ENCODE measurements at places on chromosomes 7 and 10.
A peak's percentile ranks its signal among the peaks of the same experiment; 100 is the strongest.

DNA sequence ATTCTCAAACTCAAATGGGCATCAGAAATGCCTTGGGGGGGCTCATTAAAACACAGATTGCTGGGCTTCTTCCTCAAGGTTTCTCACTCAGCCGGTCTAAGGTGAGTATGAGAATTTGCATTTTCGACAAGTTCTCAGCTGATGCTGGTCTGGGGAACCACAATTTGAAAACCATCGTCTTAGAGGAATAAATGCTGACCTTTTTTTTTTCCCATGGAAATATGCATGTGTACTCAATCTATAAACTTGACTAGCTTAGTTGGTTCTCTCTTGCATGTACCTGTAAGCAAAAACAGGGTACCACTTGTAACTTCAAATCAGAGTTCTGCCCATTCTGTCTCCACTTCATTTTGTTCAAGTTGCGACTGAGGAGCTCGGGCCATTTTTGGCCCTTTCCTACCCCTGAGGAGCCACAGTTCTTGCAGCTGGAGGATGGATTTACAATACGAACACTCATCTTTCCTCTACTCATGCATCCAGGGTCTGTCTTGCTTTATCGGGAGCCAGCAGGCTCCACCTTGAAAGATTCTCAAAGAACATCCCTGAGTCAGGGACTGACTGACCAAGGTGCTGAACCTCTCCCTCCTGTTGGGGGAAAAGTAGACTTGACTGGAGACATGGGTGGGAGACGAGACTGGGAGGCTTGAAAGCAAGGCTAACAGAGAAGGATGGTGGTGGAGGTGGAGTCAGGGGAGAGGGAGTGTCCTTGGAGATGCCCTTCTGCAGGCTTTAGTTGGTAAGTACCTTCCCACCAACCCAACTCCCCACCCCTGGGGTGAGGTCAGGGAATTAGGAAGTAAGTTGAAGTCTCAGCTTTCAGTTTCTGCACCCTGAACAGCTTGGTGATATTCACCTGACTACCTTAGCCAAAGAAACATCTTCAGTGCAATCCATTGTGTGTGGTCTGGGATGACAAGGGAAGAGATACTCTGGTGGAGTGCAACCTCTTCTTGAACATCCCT lies 3.7 kb upstream of the MAPK8 start:
- DNase-seq: no peak

DNA sequence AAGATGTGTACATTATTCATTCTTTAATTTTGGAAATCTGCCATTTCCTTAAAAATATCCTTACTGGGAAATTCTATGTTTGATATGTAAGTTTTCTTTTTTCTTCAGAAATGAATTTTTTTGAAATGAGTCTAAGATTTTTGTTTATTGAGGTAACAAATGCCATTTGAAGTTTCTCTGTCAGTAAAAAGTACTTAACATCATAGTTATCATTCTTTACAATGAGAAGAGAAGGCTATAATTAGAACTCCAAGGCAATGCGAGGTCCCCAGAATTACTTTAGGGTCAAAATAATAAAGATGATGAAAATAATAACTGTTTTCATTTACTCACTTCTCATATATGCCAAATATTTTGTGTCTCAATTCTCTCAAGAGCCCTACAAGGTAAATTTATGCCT lies 37.0 kb upstream of the RHOBTB1 start:
- DNase-seq: no peak

GRCh38 chr10:77877441-77878344 lies 48.9 kb downstream of the DLG5 start:
- no peak for DNase-seq

DNA sequence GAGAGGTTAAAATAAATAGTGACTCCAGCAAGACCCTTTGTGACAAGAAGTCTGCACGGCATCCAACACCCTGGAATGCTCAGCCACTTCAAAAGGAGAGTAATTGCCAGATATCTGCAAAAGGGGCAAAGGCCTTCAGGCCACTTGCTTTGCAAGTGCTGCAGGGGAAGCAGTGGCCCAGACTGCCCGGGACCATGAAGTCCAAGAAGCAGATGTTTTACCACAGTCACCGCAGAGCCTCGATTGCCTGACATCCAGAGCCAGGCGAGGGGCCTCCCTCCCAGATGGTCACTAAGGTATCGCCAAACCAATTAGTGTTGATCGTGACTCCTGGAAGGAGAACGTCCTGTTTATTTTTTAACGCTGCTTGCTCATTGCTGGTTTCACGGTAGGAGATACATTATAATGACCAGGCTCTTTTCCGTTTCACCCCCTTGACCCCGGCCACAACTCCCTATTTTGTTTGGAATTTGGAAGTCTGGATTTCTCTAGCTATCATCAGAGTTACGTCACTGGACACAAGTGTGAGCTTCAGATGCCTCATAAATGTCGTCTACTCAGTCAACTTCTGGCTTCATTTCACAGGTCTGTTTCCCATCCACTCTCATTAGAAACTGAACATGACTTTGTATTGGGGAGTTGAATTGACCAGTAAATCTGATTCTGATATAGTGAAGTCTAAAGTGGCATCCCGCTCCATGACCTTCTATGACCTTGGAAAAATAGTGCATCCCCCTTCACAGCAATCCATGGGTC lies 276.2 kb downstream of the WDR11 start:
- no peak for DNase-seq

DNA sequence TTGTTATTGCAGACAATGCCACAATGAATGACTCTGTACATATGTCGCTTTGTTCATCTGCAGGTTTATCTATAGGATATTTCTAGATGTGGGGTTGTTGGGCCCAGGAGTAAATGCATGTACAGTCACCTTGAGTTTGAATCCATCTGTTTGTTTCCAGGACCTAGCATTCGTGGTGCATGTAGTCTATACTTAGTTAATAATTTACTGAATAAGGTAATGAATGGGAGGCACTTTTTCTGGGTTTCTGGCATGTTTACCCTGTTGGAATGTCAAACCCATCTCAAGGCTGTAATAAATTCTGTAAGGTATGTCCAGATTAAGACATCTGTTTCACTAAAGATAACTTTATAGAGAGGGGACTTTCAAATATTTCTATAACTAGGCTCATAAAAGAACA lies 23.5 kb downstream of the HECTD2 start:
- DNase-seq: no peak

DNA sequence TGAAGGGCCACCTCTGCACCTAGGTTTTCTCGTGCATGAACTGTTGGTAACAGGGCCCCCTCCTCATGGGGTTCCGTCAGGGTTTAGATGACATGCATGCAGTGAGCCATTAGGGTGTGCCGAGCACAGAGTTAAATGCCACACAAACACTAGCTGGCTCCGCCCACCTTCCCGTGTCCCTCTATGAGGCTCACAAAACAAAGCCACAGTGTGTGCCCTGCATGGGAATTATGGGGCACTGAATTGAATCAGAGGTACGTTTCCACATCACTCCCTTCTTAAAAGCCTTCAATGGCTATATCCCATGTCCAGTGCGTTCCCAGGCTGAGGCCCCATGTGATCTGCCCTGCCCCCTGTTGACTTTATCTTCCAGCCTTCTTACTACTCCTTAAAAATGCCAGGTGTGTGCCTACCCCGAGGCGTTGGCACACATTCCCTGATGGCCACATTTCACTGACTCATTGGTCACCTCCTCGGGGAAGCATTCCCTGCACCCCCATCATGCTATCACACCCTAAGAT lies 35.7 kb downstream of the GSDME start:
- no peak for DNase-seq

DNA sequence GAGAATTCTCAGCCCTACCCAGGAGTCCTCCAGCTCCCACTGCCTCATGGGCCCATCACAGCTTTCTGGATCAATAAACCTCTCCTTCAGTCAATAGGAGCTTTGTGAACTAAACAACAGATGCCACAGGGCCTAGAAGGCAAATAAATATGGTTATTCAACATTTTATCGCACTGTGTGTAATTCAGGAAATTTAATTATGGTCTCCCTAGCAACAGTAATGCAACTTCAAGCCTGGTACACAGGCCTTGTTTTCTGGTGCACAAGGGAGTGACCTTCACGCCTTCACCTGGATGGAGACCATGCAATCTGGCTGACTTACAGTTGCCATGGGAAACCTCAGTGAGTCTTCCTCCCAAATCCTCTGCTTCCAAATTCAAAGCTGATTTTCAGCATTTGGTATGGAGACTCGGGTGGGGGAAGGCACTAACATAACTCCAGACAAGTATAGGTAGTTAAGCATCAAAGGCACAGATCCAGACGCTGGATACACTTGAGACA lies 441.0 kb upstream of the NPVF start:
- DNase-seq: no peak

GRCh38 chr10:19316204-19316870 lies 267.7 kb downstream of the MALRD1 start:
- no peak for DNase-seq

DNA sequence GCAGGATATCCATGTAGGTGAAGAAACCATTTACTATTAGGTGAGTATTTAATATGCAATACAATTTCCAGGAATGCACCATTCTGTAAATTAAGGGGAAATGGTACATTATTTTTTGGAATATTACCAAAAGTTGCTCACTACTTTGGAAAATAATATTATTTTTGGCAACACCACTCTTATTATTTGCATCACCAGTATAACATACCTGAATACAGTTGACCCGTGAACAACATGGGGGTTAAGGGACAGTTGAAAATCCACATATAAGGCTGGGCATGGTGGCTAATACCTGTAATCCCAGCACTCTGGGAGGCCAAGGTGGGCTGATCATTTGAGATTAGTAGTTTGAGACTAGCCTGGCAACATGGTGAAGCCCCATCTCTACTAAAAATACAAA lies 21.2 kb upstream of the FHIP2A start:
- no peak for DNase-seq

DNA sequence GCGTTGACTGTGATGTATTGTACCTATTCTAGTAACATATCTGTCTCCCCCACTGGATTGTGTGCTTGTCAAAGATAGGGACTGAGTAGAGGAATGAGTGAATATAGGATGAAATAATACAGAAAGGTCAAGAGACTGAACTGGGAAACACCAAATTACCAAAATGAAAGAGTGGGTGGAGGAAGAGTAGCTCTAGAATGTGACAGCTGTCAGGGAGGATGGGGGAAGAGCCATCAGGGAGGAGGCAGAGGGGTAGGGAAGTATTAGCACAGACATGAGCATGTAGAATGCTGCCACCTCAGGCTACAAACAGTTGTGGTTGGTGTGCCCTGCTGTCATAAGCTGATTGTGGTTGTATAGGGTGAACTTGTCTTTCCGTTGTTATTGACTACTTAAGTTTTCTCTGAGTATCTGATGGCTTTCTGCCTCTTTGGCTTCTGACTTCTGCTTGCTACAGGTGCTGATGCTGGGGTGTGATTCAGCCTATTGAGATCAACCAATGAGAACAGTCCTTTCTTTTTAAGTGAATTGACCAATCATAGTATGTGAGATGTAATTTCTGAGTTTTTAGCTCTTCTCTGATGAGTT lies 5.6 kb downstream of the CCSER2 start:
- peak; percentile 40 for DNase-seq

GRCh38 chr10:61834519-61834918 lies 67.0 kb upstream of the ARID5B start:
- no peak for DNase-seq

DNA sequence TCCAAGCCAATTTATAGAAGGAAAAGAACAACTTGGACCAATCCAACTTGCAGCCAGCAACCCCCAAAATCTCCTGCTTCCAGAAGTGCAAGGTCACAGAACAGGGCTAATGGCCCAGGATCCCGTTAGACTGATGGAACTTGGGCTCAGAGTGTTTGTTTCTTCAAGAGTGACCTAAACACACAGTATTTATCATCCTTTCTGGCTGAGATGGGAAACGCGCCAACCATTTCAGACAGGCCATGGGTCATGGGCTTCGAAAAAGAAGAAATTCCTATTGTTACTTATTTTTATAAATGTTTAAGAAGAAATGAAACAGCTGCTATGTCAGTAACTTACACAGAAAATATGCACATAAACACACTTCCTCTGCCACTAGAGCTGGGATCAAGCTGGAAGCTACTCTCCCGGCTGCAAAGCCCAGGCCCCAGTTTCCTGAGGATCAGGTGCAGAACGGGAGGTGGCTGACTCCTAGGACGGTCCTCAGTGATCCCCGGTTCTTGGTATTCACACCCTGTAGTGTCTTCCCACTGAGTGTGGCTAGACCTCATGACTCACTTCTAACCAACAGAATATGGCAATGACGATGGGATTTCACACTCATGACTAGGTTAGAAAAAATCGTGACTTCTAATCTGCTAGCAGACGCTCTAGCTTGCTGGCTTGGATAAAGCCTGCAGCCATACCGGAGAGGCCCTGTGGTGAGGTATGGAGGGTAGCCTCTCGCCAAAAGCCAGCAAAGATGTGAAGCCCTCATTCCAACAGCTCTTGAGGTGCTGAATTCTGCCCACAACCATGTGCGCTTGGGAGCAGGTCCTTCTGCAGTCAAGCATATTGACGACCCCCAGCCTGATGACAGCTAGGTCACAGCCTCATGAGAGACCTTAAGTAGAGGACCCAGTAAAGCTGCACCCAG lies 60.2 kb downstream of the CHST15 start:
- DNase-seq: no peak

GRCh38 chr10:63385254-63385653 lies 80.5 kb downstream of the JMJD1C start:
- DNase-seq: no peak

- DNase-seq: no peak
Measured at GRCh38 chr7:67983486-67983885, 986.9 kb downstream of the TYW1 start.

DNA sequence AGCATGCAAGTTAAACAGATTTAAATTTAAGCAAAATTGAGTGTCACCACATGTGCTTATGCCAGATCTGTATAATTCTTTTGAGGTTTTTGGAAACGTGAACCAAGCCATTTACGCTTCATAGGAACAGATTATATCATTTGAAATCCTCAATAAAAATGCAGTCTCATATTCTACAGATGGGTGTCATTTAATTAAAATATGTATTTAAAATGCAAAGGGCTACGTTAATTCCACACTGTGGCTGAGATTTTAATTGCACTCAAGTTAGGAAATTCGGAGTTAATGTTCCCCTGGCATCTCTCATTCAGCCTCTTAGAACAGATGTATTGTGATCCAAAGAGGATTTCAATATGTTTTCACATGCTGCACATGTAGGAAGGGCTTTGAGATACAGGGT lies 164.5 kb upstream of the LRGUK start:
- DNase-seq: no peak

GRCh38 chr7:48300301-48300700 lies 129.0 kb downstream of the ABCA13 start:
- no peak for DNase-seq

DNA sequence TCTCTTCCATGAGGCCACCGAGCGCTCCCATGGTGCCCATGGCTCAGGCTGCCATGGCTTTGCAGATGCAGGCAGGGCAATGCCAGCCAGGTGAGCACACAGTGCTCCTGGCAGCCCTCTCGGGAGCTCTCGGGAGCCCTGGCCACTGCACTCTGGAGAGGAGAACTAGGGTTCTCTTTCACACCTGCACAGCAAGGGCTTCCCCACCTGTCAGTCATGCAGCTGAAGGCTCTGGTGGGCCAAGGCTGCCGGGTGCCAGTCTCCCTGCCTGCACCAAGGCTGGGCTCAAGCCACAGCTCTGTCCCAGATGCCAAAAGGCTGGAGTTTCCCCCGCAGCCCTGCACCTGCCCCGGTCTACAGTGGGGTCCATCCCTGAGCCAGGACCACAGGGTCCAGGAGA lies 32.6 kb downstream of the NUDT1 start:
- DNase-seq: no peak
